ENCODE measurements at places on chromosomes 6 and 20. TPM values are rescaled to one million over a fixed set of nuclear protein-coding genes. Genes with fewer than 3 reads are reported as not detected.

GRCh38 chr6:21749754-21750153, 156.2 kb downstream of the SOX4 start:
- DNase-seq, result no peak

GRCh38 chr6:157832250-157832967, 9.4 kb downstream of the SNX9 start:
- DNase-seq, result no peak

DNA sequence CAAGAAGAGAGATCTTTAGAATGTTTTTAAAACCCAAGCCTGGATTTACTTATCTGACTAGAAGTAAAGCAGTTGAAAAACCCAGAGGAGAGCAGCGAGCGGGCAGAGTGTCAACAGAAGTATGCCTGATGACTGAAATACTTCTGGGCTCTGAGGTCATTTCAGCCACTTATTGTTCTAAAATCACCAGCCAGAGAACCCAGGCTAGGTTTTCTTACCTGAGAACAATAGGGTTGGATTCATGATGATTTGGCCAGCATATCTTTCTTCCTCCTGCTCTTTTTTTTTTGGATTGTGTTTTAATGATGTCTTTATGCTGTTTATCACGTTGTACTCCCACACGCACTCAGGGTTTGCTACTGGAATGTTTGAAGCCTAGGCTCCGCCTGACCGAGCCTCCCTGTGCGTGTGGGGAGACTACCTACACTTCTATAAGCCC, 63.0 kb upstream of the KIF25 start:
- no peak for DNase-seq

Gene KIF25
- total RNA-seq, result 1.6 TPM

GRCh38 chr20:25049261-25050060, 8.5 kb downstream of the ACSS1 start:
- peak; percentile 46 for DNase-seq

Gene CLIC5
- 42.6 TPM for total RNA-seq

Gene OR2J3
- total RNA-seq, result not detected

GRCh38 chr6:35742842-35743241, 6.0 kb downstream of the ARMC12 start:
- no peak for DNase-seq

Gene HBS1L
- total RNA-seq, result 83.0 TPM

Gene SIRPG
- not detected for total RNA-seq

Gene CFAP61
- total RNA-seq, result 0.40 TPM

- no peak for DNase-seq
Measured at GRCh38 chr6:30483677-30484279, 5.5 kb upstream of the HLA-E start.

DNA sequence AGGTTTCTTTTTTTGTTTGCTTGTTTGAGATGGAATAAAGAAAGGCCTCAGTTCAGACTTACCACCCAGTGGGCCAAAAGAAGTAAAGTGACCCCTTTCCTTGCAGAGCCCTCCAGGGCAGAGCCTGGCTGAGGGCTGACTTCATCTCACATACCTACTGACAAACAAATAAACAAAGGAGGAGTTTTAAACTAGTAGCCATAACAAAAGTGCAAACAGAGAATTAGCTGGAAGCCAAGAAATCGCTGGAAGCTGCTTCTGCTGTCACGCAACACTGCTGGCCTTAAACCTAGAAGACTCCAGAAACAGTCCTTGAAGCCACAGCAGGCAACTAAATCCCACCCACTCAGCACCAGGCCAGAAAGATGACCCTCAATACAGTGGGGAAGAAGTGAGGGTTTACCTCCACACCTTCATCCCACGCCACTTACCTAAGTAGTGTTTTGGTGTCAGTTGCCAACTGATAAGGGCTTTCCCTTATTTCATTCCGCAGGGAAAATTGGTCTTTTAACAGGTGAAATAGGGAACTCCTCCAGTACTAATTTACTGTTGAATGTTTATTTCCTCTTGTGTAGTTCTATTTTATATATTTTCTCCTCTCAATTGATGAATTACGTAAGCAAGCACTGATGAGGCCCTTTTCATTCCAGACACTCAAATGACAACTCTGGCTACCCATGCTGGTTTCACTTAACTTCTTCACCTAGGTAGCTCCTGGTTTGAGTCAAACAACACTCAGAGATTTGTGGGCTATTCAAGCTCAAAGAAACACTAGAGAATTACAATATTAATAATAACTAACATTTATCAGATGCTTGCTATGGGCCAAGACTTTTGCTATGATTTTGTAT, 46.2 kb downstream of the EDN1 start:
- no peak for DNase-seq

Gene AGER
- 13.6 TPM for total RNA-seq

Gene MYL9
- total RNA-seq, result 709 TPM

DNA sequence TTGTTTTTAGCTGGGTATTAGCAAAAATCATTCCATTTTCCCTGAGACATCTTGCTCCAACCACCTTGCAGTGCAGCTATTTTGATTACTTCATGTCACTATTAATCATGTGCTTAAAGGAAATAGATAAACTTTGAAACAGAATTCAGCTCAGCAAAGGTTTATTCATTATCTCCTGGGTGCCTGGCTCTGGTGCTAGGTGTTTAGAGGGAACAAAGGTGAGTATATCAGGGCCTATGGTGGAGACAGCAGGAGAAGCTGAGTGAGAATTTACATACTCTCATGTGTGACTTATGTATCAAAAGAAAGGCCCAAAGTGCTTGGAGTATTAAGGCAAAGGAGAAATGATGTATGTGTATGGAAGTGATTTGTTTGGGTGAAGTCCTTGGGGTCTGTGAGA, 63.8 kb upstream of the BMP2 start:
- DNase-seq, result no peak

Gene JPH2
- total RNA-seq, result 1.5 TPM

GRCh38 chr6:32112431-32112980, 3.4 kb upstream of the TNXB start:
- peak; percentile 73 for DNase-seq

Gene TUBB2A
- total RNA-seq, result 53.1 TPM

Gene CRIP3
- 3.8 TPM for total RNA-seq

Gene C6orf163
- 4.7 TPM for total RNA-seq

DNA sequence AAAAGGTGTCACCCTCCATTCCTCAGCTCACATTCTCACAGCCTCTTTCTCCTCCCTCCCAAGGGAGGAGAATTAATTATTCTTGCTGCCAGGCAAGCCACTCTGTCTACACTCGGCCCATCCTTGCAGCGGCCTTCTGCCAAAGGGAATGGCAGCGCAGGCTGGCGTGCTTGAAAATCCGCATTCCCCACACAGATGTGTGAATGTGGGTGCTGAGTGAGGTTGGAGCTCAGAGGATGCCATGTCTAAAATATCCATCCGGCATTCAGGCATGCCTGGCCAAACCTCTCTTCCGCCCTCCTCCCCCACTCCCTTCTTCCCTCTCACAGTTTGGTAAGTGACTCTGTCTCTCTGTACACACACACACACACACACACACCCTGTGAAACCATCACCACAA, 27.7 kb downstream of the PNPLA1 start:
- DNase-seq, result no peak

GRCh38 chr20:5215672-5216304, 89.0 kb downstream of the CDS2 start:
- no peak for DNase-seq

DNA sequence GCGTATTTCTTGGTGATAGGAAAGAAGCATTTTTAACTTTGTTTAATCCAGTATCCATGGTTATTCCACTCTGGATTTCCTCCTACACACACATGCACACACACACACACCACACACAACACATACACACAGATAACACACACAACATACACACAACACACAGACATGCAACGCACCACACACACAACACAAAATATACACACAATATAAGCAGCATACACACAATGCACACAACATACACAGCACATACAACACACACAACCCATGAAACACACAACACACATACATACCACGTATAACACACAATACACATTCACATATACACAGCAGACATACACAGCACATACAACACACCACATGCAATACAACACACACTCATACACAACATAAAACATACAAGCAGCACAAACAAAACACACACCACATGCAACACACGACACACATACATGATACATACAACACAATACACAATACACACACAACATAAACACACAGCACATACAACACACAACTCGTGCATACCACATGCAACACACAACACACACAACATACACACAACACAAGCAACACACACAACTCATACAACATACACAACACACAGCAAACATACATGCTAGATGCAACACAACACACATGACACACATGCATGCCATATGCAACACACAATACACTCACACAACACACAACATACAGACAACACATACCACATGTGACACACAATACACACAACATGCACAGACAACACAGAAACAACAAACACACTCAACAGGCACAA, 13.0 kb downstream of the TTLL2 start:
- no peak for DNase-seq

Gene OPRM1
- not detected for total RNA-seq

DNA sequence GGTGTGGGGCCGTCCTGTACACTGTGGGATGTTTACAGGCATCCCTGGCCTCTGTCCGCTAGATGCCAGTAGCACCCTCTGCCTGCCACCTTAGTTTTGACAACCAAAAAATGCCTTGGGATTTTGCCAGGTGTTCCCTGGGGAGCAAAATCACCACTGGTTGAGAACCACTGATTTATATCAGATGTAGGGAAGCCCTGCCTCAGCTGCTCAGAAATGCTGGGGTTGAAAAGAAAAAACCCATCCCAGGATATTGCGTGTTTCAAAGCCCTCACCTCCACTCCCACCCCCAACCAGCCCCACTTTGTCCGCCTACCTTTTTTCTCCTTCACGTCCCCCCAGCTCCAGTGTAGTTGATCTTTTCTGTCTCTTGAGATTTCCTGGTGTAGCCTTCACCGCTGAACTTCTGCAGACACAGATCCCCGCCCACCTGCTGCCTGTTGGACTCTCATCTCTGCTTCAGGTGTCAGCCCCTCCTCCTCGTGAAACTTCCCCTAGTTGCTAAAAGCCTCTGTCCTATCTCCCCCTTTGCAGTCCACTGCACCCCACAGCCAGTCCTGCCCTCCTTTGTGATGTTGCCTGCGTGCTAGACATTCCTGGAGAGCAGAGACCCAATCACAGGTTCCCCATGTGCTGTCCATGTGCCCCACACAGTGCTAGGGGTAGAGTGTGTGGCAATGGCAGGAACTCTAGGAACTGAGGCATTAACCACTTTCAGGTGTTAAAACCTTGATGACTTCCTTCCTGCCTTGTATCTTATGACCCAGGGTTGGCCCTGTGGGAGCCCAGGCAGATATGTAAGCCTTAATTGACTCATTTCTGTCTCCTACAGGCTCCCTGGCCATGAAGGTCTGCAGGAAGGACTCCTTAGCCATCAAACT, 98.9 kb downstream of the TBC1D7 start:
- no peak for DNase-seq

DNA sequence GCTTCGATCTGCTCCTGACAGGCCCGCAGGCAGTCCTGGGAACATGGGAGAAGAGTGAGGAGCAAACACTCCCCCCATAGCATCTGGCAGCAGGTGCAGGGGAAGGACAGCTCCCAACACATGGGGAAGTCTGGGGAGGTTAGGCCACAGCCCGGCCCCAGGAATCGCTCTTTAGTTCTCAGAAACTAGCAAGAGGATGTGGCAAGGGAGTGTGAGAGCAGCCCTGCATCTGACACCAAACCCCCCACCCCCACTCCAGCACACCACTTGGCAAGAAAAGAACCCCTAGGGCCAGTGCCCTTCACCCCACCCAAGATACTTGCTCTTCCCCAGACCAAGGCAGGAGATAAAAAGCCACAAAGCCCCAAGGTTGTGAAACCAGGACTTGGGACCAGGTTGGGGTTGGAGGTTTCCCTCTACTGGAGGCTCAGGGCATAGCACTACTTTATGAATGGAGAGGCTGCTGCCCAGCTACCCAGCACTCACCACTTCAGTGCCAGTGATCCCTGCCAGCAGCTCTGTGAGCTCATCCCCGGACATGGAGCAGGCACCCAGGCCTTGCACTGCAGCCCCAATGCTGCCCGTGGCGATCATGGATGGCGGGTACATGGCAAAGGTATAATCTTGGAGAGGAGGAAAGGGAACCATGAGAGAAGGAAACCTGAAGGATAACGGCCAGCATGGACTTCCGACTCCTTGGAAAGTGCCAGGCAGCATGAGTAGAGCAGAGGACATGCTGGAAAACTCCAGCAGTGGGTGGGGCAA, 5.4 kb downstream of the CCND3 start:
- DNase-seq, result peak; percentile 69

Gene MYLK4
- 0.98 TPM for total RNA-seq

Gene ABHD16A
- 46.0 TPM for total RNA-seq

DNA sequence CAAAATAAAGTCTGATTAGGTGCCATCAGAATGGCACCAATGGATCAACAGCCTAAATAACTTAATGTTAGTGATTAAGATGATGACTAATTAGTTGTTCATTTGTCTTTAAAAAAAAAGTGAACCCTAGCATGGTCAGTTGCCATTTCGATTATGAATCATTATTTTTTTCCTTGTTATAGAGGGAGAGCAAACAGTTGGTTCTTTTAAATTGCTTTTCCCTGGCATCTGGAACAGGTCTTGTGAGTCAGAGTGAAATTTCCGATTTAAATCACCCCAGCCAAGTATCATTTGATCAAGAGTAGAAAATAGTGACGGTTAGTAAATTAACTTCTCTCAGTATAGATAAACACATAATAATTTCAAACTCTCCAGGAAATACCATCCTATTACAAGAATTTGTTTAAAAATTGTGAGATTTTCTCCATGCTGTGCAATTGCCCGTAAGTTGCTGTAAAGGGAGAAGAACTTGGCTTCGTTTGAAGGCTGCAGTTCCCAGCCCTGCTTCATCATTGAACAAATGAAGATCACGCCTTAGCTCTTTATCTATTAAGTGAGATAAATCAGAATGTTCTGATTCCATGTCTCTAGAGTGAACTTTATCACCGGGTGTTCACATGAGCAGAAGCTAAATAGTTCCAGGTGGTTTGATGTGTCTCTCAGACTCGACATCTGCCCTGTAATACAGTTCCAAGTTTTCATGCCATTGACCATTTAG, 741.3 kb downstream of the DOK5 start:
- DNase-seq, result no peak

Gene ERVFRD-1
- total RNA-seq, result 0.22 TPM

Gene SLC17A1
- not detected for total RNA-seq

DNA sequence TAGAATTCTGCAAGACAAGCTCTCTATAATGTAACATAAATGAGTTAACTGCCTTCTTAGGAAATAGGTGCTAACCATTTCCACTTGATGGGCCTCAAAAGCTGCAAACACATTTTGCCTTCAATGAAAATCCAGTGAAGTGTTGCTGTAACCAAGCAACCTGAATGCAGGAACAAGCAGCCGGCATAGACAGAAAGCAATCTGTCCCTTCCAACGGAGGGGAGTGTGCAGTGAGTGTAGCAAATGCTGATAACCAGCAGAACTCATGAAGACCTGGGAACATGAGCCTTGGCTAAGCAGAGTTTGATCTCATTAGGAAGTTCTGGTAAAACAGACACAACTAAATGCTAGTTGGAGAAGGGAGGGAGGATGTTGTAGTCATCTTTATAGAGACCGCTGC, 697.8 kb downstream of the KIF16B start:
- no peak for DNase-seq

GRCh38 chr20:48823476-48823875, 4.3 kb downstream of the PREX1 start:
- DNase-seq, result no peak

GRCh38 chr6:40630051-40630450, 42.9 kb upstream of the LRFN2 start:
- no peak for DNase-seq

All from sciatic nerve (tissue), 2 donors.